ENCODE measurements at places on chromosomes 3 and 15.

- no peak for DNase-seq
Observed at GRCh38 chr3:77421916-77422315, 382.0 kb downstream of the ROBO2 start.

DNA sequence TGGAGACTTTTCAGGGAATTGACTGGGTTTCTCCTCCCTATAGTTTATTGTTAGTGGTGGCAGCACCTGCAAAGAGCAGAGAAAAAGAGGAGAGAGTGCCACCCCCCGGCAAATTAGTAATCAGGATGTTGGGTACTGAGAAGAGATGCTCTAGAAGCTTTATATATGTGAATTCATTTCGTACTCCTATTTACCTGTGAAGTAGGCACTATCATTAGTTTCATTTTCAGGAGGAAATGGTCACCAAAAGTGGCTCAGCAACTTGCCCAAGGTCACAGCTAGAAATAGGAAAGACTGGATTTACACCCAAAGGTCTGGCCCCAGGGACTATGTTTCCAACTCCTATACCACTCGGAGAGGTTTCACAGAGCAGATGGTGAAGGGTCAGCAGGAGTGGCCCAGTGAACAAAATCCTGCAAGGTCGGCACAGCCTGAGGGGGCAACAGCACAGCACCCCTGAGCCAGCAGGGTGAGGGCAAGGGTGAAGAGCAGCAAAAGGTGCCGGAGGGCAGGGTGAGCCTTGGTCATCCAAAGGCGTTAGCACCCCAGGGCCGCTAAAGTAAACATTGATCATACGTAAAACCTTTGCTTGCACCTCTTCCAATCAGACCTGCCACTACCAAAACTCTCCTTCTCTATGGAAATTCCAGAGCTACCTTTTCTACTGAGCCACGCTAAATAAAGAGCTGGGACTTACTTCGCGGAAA, 23.6 kb downstream of the VGLL4 start:
- no peak for DNase-seq

- DNase-seq, result no peak
Observed at GRCh38 chr15:36332301-36332700, 247.1 kb upstream of the CDIN1 start.

DNA sequence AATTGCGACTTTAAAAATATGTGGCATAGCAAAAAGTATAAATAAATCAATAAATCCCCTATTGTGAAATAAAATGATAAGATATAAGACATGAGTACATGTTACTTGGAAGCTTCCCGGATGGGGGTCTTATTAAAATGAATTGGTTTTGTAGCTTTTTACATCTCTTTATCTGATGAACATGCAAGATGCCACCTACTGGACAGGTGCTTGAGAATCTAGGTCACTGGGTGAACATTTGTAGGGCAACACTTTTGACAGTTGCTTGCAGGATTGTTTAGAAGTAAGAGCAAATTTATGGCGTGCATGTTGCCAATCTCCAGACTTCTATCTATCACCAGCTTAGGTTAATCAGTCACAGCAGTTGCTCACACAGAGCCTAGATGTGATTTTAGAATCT, 362.7 kb upstream of the SUCLG2 start:
- DNase-seq, result no peak

DNA sequence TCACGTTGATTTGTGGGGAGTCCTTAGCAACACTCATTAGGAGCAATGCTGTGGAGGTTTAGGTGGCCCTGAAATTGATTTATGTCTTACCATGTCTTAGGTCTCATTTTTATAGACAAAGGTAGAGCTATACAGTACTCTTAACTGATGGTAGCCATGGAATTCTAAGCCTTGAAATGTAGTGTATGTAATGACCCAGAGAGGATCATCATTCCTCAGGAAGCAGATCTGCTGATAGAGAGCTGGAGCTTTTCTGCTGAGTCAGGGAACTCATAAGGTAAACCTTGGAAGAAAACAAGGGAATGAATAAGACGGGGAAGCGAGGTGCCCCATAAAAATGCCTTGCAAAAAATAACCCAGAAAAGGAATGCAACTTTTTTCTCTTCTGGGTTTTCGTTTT, 34.0 kb upstream of the ZNF639 start:
- no peak for DNase-seq
